SHP77 treated with DMSO at 0.1 percent for 48 hours (cell line): ENCODE measurements at places on chromosomes 1 and 21.

DNA sequence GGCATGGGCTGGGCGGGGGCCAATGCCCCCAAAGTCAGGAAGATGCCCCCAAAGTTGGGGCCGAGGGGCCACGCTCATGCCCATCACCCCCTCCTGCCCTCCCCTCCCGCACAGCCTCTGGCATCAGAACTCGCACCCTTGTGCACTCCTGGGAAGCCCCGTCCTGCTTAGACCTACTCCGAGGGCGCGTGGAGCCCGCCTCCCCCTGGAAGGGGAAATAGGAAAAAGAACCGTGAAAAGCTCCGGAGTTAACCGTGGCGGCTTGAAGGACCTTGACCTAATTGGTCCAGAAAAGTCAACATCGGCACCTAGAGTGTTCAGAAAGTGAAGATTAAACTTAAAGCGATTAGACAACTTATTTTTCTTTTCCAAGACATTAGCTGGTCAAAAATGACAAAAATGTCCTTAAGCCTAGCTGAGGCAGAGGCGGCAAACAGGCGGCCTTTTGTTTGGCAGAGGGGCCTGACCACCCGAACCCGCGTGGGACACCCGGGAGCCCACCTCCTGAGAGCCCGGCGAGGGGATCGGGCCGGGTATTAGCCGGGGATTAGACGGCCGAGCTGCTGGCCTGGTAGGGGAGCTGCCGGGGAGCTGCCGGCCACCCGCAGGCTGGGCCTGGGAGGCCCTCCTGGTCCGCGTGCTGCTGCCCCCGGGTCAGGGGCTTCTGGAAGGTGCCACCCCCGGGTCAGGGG is 65.5 kb downstream of the PRDM16 start:
- no peak for DNase-seq

DNA sequence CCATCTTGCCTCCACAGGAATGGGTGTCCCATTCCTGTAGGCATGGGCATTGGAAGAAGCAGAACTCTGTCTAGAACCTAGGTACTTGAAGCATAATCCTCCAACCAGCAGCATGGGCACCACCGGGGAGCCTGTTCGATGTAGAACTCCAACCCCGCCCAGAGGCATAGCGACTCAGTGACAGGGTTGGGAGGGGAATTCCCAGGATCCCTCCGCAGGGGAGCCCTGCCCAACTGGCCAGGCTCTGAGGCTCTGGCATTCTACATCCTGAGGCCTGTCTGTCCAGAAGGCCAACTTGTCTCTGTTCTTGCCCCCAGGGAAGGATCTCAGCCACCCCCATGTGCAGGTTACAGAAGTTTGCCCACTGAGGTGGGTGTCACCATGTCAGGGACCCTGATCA is 38.2 kb downstream of the CACNA1S start:
- DNase-seq, result no peak

- DNase-seq, result no peak
These were observed 67.6 kb downstream of the OLFML2B start for GRCh38 chr1:161956097-161956496.

DNA sequence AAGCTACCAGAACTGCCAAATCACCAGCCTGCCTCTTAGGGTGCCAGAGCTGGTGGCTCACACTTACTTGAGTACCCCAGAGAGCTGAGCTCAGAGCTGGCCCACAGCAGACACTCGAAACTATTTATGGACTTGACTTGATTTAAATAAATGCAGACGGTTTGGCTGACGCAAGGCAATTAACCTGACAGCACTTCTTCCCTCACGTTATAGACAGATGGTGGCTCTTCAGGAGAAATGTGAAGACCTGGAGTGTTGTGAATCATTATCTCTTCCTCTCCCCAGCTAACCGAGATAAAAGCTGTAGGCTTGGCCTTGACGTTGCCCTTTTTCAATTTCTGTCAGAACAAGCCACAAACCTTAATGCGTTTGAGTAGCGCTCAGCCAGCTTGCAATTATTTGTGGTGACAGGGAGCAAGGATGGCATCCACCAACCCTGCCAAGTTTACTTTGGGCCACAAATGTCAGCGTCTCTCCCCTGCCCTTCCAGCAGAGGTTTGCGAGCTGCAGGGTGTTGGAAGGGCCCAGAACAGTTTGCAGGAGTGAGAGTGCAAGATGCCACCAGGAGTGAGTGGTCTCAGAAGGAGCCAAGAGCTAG is 34.0 kb upstream of the BCAR3 start:
- DNase-seq, result peak; percentile 63

- DNase-seq, result no peak
These were observed 121.7 kb downstream of the TNFSF18 start for GRCh38 chr1:172929006-172929405.
